ENCODE measurements at places on chromosomes 13 and 19.

GRCh38 chr13:48515732-48516131 is 17.1 kb downstream of the RCBTB2 start:
- DNase-seq, result no peak

- no peak for DNase-seq
Measured at GRCh38 chr13:97851269-97851668, 102.2 kb upstream of the IPO5 start.

GRCh38 chr13:33665626-33666175 is 152.2 kb upstream of the RFC3 start:
- DNase-seq, result no peak

DNA sequence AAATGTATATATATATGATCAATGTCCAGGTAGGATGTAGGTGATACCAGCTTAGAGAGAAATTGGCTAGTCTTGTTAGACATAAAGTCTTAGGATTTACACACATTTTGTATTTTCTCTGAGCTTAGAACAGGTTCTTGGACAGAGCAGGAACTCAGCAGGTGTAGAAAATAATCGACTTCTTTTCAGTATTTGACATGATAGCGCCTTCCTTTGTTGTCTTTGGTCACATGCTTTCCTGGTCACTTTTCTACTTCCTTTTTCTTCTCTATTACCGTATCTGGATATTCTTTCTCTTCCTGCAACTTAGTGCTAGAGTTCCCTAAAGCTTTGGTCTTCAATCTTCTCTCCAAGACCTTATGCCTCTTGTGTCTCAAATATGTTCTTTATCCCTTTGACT is 107.4 kb downstream of the LRCH1 start:
- no peak for DNase-seq

GRCh38 chr19:54373781-54374631 is 9.3 kb upstream of the LAIR1 start:
- no peak for DNase-seq

DNA sequence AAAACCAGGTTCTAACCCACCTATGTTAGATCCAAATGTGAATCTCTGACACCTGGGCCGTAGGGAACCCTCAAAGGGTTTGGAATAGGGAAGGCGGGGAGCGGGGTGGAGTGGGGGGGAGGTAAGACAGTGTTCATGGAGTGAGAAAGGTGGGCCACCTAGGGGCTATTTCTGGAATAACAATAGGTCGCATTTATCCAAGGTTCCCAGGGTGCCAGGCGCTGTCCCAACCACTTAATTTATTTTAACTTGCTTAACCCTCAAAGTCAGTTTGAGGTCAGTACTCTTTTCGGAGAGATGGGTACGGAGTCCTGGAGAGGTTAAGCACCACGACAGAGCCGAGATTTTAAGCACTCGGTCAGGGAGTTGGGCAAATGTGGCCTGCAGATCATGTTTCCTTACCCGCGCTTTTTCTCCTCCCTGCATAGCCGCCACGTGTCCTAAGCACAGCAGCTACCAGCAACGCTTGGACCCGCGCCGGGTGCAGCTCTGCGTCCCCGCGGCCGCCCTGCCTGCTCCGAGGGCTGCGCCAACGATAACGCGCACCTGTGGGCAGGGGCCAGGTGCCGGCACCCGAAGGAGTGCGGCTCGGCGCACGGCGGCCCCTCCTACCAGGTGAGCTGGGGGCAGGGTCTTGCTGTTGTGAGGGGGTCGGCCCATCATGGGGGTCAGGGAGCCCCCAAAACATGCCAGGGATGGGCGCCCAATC is 25.0 kb upstream of the FXYD3 start:
- peak; percentile 94 for DNase-seq

- no peak for DNase-seq
Measured at GRCh38 chr13:87754097-87754496, 82.9 kb downstream of the SLITRK5 start.

- peak; percentile 66 for DNase-seq
Measured at GRCh38 chr13:57631596-57632275, at the start of gene PCDH17. PCDH17 (plus strand) TSS chr13:57631744; CDS start chr13:57632547, 803 bp downstream.

GRCh38 chr13:39385154-39385553 is 217.8 kb downstream of the LHFPL6 start:
- DNase-seq, result no peak

GRCh38 chr13:98461486-98462240 is 115.2 kb downstream of the STK24 start:
- DNase-seq, result no peak

DNA sequence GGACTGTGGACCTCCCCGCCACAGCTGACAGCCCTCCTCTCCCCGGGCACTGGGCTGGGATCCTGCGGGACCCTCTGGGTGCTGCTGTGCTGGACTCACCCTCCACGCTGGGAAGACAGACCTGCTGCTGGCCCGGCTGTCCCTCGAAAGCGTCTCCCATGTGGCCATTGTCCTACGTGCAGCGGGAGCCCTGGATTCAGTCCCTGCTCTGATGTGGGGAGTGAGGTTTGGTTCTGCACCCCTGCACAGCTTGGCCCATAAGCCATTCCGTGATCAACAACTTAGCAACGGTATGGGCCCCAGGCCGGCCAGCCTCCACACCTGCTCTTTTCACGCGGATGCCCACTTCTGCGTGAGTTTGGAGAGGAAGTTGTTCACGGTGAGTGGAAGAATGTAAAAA is 195.2 kb downstream of the TEX29 start:
- DNase-seq, result peak; percentile 36

DNA sequence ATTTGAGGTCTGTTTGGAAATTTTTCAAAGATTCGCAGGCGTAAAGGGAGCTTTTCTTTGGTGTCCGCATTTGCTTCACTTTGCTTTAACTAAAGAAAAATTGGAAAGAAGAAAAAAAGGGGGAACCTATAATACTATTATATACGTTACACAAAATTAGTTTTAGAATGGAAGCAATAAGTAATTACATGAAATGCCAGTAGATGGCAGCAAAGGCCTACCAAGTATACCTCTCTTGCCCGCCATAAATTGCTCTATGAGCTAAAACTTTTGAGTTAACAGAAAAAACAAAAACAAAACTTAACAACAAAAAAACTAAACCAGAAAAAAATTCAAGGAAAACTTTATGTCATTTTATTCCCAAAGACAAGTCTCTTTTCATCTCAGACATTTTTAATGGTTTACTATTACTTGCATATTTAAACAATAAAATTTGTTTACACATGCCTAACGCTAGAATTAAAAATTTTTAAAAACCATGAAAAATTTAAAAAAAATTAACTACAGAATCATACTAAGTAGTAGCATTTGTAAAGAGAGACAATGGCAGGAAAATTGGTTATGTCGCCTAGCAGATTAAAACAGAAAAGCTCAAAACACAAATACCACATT is 271.4 kb downstream of the NALCN start:
- DNase-seq, result peak; percentile 29

DNA sequence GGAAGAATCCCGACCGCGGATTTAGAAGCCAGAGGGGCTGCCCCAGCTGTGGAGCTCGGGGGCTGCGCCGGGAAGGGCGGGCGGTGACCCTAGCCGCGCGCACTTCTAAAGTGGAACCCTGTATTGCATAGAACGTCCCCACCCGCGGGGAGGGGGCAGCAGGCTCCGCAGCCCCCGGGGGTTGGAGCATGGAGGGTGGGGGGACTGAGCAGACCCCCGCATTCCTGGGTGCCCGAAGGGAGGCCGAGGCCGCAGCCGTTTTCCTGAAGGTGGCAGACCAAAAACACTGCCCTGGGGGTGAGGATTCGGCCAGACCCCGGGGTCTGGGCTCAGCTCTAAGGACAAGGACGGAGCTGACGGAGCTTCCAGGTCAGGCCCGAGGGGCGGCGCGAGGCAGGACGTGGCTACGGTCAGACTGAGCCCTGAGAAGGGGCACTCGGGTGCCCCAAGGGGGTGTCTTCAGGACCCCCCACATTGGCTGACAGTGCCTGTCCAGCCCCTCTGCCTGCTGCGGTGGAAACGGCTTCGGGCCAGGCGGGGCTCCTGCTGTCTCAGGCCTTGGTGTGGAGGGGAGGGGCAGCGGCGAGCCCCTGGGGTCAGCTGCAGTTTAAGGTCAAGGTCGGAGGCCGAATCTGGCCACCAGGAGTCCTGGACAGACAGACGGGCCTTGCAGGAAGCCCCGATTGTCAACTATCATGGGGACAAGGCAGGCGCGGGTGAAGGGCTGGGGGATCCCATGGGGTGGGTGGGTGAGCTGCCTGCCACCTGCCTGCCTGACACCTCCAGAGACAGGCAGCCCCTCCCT is 12.6 kb downstream of the MKNK2 start:
- no peak for DNase-seq

GRCh38 chr19:40055049-40055448 is 982 bp downstream of the ZNF780B start:
- peak; percentile 10 for DNase-seq

GRCh38 chr19:12705654-12706331 is 9.4 kb upstream of the FBXW9 start:
- DNase-seq, result no peak

DNA sequence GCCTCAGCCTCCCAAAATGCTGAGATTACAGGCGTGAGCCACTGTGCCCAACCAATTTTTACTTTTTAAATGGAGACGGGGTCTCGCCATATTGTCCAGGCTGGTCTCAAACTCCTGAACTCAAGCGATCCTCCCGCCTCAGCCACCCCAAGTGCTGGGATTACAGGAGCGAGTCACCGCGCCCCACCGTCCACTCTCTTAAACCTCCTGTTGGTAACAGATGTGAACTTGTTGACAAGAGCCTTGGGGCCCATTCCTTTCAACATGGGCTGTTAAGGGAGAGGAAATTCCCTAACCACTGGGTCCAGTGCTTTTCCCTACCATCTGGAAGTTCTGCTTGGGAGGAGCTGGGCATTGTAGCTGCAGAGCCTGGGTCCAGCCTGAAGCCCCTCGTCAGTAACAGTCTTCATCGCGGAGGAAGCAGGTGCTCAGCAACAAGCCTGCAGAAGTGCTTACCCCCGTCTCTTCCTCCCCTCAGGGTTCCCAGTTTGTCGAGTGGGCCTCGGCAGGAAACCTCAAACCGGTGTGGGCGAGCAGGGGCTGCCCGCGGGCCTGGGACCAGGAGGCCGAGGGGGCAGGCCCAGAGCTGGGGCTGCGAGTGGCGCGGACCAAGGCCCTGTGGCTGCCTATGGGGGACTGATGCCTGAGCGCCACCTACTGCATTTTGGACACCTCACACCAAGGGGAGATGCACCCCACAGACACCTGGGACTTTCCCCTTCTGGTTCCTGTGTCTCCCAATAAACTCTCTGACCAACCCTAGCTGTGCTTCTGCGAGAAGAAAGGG is 4.0 kb upstream of the FLT3LG start:
- peak; percentile 70 for DNase-seq

GRCh38 chr13:82412749-82413148 is 1469.5 kb downstream of the SLITRK1 start:
- DNase-seq, result no peak

GRCh38 chr19:4268816-4269430 is 10.1 kb upstream of the SHD start:
- DNase-seq, result peak; percentile 34

Measured in H7 (cell line).